ENCODE measurements at places on chromosomes 5 and 9.

GRCh38 chr9:130390390-130390789 is 54.4 kb upstream of the ASS1 start:
- no peak for DNase-seq

GRCh38 chr5:123530728-123531127 is 18.8 kb downstream of the CSNK1G3 start:
- no peak for DNase-seq

GRCh38 chr9:130465383-130466096 is 20.8 kb downstream of the ASS1 start:
- no peak for DNase-seq

GRCh38 chr5:142568283-142568995 is 117.5 kb downstream of the FGF1 start:
- no peak for DNase-seq

- DNase-seq: no peak
Measured at GRCh38 chr5:65197531-65198455, 283.9 kb downstream of the ADAMTS6 start.

- no peak for DNase-seq
Measured at GRCh38 chr9:129549139-129549538, 71.8 kb downstream of the C9orf50 start.

GRCh38 chr5:19880859-19881436 is 107.1 kb downstream of the CDH18 start:
- no peak for DNase-seq

- DNase-seq: no peak
Measured at GRCh38 chr9:14343261-14344031, 29.5 kb upstream of the NFIB start.

- no peak for DNase-seq
Measured at GRCh38 chr5:60727033-60727679, 27.2 kb upstream of the DEPDC1B start.

GRCh38 chr5:56322592-56322991 is 89.5 kb upstream of the ANKRD55 start:
- no peak for DNase-seq

- DNase-seq: no peak
Measured at GRCh38 chr9:125843646-125844045, 96.5 kb downstream of the PBX3 start.

DNA sequence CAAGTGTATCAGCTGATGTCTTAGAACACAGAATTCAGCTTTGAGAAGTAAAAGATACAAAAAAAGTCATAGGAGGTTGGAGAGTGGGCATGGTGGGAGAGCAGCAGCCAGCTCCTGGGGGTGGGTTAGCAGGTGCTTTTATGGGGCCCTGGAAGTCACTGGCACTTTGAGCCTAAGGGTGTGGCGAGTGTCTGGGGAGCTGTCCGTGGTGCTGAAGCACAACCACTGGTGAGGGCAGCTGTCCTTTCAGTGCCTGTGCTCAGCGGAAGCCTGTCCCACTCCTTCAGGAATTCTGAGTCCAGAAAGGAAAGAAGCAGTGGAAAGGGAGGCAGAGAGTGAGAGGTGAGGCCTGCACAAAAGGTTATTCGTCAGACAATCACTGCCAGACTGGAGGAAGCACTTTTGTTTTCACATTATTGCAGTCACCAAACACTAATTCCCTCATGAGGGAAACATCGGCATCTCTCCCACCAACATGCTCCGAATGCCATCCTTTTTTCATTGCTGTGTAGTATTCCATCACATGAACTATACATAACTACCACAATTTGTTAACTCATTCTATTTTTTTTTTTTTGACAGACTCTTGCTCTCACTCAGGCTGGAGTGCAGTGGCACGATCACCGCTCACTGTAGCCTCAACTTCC is 59.4 kb upstream of the RAPGEF1 start:
- DNase-seq: peak; percentile 12

DNA sequence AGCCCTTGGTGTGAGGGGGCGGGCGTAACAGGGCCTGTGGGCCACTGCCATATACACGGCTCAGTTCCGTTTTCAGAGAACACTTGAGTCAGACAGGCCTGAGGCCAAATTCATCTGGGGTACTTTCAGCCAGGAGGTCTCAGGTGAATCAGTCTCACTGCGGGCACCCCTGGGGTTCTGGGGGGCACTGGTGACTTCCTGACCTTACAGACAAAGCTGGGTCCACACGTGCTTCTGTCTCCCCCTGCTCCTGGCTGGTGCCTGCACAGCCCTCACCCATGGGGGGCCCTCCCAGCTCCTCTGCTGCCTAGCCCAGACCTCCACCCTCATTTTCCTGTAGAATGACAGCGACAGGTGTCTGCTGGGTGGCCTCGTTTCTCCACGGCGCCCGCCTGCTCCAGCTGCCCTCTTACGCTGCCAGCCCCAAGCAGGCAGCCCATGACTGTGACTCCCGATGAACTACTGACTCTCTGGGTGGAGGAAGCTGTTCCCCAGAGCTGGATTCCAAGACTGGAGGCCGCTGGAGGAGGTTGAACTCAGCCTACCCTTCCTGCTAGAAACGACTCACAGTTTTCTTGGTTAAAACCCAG is 374.1 kb upstream of the IRX4 start:
- DNase-seq: no peak

- no peak for DNase-seq
Measured at GRCh38 chr5:10049858-10050455, 199.7 kb downstream of the ATPSCKMT start.

DNA sequence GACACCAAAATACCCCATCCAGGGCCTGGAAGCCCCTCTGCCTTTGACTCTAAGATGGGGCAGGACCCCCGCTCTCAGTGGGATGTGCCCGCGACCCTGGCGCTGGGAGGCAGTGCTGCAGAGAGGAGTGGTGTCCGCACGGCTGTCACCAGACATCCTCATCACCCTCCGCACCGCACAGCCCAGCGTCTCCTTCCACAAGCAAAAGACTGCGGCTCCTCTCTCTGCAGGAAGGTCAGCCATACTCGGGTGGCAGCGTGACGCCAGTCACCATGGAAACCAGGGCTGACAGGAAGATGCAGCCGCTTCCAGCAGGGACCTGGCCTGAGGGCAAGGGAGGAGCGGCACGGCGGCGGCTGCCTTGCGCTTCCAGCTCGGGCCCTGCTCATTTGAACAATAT is 17.1 kb upstream of the SLC6A3 start:
- DNase-seq: no peak

DNA sequence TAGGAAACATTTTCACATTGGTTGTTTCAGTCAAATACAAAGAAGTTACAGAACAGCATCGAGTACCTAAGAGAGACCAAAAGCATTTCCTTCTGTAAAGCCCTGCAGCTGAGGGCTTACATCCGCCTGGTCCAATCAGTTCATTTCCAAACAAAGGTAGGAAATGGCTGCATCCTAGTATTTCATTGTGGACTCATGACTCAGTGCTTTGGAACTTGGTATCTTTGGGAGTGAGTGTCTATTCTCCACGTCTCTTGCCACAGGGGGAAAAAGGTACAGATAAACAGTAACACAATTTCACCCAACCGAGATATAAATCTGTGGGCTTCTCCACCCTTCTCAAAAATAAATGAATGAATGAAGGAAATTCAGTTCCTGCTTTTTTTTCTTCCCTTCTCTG is 75.4 kb downstream of the NFIB start:
- no peak for DNase-seq

GRCh38 chr5:127906562-127907204 is 176.9 kb upstream of the SLC12A2 start:
- no peak for DNase-seq

GRCh38 chr5:93892481-93892880 is 151.1 kb upstream of the POU5F2 start:
- DNase-seq: no peak

- no peak for DNase-seq
Measured at GRCh38 chr9:99954819-99955218, 48.4 kb downstream of the STX17 start.

GRCh38 chr9:22119522-22120158 is 110.5 kb upstream of the CDKN2B start:
- DNase-seq: no peak

DNA sequence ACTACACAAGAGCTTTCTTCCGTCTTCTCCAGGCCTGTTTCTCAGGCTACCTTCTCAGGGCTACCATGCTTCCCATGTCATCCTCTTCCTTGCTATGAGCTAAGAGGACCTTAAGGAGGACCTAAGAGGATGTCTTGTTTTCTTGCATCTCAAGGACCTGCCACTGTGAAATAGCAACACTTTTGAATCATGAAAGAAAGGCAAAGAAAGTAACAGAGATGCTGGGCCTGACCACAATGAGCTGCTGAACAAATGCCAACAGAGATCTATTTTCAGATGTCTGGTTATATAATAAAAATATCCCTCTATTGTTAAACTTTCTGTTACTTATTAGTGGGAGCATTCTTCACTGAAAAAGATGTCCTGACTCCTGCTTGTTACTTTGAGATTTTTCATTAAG is 36.7 kb upstream of the ANXA1 start:
- no peak for DNase-seq

DNA sequence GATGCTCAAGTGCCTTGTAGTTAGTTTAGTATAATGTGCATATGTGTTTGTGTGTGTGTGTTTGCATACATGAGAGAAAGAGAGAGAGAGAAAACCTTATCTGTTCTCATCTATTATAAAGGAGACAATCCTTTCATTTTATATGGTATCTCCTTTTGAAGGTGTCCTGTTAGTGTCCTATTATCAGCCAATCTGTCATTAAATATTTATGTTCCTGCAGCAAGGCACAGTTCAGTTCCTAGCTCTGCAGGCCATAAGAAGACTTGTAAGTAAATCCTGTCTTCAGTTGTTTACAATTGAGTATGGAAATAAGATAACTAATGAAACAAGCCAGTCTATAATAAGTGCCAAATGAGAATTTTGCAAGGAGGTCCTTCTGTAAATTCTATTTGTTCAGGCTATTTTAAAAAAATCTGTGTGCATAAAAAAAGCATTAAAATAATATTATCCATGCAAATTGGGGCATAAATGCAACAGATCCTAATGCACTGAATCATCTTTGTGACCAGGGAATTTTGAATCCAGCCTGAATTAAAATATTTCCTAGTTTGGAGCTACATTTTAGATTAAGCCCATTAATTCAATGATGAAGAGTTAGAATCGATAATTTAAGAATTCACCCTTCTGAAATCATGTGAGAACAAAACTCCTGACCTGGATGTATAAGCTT is 18.1 kb downstream of the MAP1B start:
- DNase-seq: no peak

- DNase-seq: no peak
Measured at GRCh38 chr5:136018814-136019783, 9.7 kb upstream of the TGFBI start.

DNA sequence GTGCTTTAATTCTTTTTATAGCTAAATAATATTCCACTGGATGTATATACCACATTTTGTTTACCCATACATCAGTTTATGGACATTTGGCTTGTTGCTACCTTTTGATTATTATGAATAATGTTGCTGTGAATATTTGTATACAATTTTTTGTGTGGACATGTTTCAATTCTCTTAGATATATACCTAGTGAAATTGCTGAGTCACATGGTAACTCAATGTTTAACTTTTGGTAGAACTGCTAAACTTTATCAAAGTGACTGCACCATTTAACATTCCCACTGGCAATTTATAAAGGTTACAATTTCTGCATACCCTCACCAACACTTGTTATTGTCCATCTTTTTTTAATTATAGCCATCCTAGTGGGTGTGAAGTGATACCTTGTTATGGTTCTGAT is 22.1 kb downstream of the IL31RA start:
- no peak for DNase-seq

GRCh38 chr9:28318515-28318914 is 745.2 kb upstream of the C9orf72 start:
- no peak for DNase-seq

GRCh38 chr5:175384724-175385552 is 59.0 kb downstream of the DRD1 start:
- no peak for DNase-seq

- DNase-seq: no peak
Measured at GRCh38 chr9:96523374-96523773, 73.4 kb downstream of the HABP4 start.

- no peak for DNase-seq
Measured at GRCh38 chr9:123027517-123027916, 6.0 kb upstream of the GPR21 start.

DNA sequence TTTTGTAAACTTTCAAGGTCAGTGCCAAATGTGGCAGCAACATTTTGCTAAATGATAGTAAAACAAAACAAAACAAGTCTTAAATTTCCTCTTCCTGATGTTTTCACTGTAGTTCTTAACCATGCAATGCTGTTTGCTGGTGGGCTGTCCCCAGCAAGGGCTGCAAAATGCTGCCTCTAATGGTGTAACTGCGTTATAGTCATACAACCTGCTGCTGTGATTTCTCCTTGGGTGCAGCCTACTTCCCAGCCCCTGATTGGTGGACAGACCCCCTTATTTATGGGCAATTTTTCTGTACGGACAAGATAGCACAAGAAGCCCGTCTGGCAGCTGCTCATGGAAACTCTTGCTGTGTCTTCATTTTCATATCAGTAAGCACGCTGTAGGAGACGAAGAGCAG is 26.6 kb upstream of the PIP5K1B start:
- no peak for DNase-seq

GRCh38 chr5:134103998-134104654 is 10.4 kb upstream of the TCF7 start:
- DNase-seq: no peak

- no peak for DNase-seq
Measured at GRCh38 chr5:172973931-172974330, 9.6 kb upstream of the ATP6V0E1 start.

DNA sequence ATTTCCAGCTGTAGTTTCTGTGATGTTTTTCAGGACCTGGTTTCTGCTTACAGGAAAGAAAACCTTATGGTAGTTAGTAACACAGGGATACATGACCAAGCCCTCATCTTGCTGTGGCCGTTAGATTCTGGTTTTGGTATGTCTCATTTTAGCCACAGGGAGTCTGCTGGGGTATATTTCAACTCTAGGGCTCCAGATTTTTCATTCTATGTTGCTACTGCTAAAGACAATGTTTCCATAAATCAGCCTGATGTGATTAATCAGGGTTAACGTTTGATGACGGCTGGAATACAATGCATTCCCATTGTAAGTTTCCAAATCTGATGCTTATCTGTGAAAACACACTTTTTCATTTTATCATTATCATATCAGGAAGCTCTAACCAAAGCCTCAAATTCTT is 48.2 kb downstream of the P4HA2 start:
- no peak for DNase-seq

DNA sequence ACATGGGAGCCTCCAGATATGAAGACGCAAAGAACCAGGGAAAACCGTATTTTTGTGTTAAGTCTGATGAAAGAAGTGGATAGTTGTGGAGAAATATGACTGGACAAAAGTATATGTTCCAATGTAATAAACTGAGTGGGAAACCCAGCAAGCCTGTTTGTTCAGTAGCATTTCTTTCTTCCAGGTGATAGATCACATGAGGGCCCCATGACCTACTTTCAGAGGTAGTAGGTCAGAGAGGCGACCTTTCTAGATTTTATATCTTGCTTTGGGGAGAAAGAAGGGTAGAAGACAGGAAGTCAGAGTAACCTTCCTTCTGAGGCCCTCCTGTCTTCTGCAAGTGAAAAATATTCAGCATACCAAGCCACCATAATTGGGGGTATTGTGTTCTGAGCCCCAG is 31.5 kb downstream of the CCDC171 start:
- DNase-seq: no peak

GRCh38 chr5:133735346-133735745 is 123.0 kb upstream of the FSTL4 start:
- DNase-seq: no peak
